ENCODE measurements at places on chromosomes 12 and 14. TPM values are rescaled to one million over a fixed set of nuclear protein-coding genes. Genes with fewer than 3 reads are reported as not detected.

PLD4 gene
- total RNA-seq, result not detected

TAS2R14 gene
- total RNA-seq, result 4.9 TPM

KCNJ8 gene
- total RNA-seq, result 26.2 TPM

GYS2 gene
- not detected for total RNA-seq

ASCL1 gene
- not detected for total RNA-seq

TEP1 gene
- total RNA-seq, result 35.3 TPM

B3GNT4 gene
- not detected for total RNA-seq

ARMH4 gene
- total RNA-seq, result not detected

SLC25A47 gene
- not detected for total RNA-seq

OR11H7 gene
- total RNA-seq, result not detected

PTGDR gene
- total RNA-seq, result 0.26 TPM

CLEC7A gene
- total RNA-seq, result not detected
